Ecto neural progenitor cell (in vitro differentiated cells): ENCODE measurements at places on chromosomes 2 and 18.

- DNase-seq, result no peak
Measured at GRCh38 chr2:118830118-118830517, 17.3 kb downstream of the EN1 start.

- DNase-seq, result no peak
Measured at GRCh38 chr2:218516614-218517013, 51.5 kb downstream of the USP37 start.

DNA sequence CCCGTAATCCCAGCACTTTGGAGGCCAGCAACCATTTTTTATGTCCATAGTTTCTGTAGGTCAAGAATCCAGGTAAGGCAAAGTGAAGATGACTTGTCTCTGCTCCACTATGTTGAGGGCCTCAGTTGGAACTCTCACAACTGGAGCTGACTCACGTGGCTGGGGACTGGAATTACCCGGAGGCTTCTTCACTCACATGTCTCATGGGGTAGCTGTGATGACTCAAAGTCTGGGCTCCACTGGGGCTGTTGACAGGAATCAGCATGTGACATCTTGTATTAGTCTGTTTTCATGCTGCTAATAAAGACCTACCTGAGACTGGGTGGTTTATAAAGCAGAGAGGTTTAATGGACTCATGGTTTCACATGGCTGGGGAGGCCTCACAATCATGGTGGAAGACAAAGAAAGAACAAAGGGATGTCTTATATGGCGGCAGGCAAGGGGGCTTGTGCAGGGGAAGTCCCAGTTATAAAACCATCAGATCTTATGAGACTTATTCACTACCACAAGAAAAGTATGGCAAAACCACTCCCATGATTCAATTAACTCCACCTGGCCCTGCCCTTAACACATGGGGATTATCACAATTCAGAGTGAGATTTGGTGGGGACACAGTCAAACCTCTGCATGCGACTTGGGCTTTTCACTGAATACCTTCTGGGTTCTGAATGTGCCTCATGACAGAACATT lies 7.8 kb upstream of the PPP1R1C start:
- no peak for DNase-seq

- no peak for DNase-seq
Measured at GRCh38 chr2:70161069-70161534, 29.7 kb downstream of the C2orf42 start.

DNA sequence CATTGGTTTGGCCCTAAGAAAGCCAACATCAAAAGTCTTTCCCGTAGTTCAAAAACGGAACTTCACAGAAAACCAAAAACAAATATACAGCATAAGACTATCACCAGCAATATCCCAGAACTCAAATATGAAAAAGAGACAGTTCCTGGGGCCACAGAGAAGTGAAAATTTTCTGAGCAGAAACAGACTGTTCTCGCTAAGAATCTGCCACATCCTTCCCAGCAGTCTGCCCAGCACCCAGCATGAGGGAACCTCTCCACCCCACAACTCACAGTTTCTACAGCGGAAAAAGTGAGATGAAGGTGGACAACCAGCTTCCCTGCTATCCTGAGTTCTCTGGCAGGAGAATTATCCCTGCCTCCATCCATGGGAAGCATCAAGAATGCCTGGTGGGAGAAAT lies 26.7 kb upstream of the TMEM163 start:
- no peak for DNase-seq

GRCh38 chr2:86029873-86030272 lies 75.8 kb downstream of the POLR1A start:
- no peak for DNase-seq

GRCh38 chr2:85887566-85888019 lies 1.2 kb downstream of the ST3GAL5 start:
- peak; percentile 61 for DNase-seq
